ENCODE measurements at places on chromosomes 6 and 20.

- no peak for DNase-seq
Observed at GRCh38 chr6:140271759-140272377, 897.4 kb upstream of the CITED2 start.

DNA sequence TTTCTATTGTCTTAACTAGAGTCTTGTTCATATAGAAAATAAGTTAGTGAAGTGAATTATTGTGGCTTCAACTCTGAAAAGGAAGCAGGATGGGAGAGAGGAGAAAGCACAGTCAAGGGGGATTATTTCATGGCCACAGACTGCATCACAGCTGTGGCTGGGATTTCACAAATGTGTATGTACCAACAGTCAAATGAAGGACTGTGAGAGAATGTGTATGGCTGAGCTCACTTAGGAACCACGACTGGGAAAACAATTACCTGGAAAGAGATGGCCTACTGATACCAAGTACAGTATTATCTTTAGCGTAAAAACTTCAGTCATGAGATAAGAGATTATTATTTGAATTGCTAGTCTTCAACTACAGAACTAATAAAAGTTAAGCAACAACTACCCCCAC is 54.9 kb downstream of the SESN1 start:
- DNase-seq = peak; percentile 39

- DNase-seq = peak; percentile 70
Observed at GRCh38 chr20:3209257-3209945, at the start of gene ITPA. TSS of gene ITPA (plus strand) at chr20:3209498. CDS start at chr20:3209552, 54 bp downstream.

DNA sequence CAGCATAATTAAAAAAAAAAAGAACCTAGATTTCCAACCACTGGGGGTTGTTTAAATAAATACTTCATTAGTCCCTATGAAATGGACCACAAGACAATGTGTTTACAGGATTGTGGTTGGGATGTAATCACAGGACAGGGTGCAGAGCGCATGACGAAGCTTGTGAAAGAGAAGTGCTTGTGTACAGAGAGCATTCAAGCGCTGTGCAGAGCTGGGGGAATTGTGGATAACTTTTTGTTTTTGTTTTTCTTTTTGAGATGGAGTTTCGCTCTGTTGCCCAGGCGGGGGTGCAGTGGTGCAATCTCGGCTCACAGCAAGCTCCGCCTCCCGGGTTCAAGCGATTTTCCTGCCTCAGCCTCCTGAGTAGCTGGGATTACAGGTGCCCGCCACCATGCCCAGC is 22.3 kb downstream of the LAMA5 start:
- no peak for DNase-seq

GRCh38 chr20:61049684-61050083 is 202.4 kb upstream of the CDH4 start:
- no peak for DNase-seq

DNA sequence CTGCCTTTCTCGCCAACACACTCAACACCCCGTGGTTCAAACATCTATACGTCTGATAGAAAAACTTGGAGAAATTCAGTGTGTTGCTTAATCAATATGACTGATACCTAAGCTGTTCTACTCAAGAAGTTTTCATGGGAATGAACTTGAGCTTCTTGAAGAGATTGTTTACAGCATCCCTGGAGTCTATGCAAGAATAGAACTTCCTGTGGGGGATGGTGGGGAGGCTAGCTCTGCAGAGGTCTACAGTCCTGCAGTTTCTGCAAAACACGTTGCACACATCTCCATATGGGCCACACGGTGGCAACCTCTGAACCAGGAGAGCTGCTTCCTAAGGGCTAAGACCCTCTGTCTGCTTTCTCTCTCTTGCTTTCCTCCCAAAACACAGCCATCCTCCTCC is 32.7 kb upstream of the FANCE start:
- peak; percentile 54 for DNase-seq

GRCh38 chr20:62272200-62272599 is 30.6 kb upstream of the ADRM1 start:
- no peak for DNase-seq

- DNase-seq = peak; percentile 62
Observed at GRCh38 chr20:10553326-10553984, 118.3 kb downstream of the SLX4IP start.

DNA sequence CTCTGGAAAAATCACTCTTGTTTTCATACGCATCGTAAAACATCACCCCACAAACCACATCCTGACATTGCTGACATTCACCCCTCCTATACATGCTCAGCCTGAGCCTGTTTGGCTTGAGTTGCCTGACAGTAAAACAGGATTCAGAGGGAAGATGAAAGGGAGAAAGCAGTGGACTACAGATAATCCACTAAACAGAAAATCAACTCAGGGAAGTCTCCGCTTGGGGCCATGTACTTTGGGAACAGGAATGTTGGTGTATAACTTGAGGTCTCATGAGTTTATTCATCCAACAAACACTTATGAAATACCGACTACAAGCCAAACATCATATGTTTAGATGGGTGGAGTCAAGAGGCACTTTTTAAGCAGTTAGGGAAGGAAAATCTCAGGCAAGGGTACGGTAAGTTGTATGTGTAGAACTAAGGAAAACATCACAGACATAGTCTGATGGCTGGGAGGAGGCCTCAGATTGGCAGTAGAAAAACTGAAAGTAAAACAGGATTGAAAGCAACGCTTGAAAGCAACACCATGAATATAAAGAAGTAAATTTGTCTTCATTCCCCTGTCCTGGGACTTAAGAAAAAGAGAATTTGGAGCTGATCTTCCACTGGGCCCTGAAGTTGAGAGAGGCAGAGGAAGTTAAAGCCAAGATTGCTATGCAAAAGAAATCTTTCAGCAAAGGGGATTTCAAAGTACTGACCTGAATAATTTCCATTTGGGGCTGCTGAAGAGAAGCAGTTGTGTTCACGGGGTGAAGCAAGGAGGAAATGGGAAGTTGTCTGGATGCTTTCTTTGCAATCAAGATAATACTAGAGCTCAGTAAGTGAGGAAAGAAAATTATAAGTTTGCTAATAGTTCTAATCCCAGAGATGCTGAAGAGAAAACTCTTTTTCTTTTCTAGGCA is 28.8 kb downstream of the PDE7B start:
- DNase-seq = peak; percentile 20

- DNase-seq = no peak
Observed at GRCh38 chr6:139676718-139677117, 302.3 kb upstream of the CITED2 start.

DNA sequence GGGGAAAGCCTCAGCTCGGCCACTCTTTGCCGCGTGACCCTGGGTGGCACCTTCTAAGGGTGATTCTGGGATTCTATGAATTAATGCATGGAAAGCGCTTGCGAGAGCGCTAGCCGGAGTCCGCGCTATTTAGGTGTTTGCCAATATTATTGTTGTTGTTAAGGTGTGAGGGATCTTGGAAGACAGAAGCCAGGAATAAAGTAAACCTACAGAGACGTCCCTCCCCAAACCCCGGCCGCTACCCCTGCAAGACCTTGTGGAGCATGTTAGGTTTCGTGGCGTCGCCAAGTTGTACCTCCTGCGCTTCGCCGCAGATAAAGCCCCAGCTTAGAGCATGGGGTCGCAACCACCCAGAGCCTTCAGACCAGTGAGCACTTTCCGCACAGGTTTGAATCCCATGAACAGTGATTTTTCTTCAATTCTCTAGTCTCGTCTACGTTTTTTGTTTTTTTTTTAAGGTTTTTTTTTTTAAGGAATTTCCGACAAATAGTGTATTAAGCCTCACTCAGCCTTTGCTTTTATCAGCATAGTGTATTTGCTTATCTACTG is 16.9 kb upstream of the ZSCAN9 start:
- peak; percentile 37 for DNase-seq

DNA sequence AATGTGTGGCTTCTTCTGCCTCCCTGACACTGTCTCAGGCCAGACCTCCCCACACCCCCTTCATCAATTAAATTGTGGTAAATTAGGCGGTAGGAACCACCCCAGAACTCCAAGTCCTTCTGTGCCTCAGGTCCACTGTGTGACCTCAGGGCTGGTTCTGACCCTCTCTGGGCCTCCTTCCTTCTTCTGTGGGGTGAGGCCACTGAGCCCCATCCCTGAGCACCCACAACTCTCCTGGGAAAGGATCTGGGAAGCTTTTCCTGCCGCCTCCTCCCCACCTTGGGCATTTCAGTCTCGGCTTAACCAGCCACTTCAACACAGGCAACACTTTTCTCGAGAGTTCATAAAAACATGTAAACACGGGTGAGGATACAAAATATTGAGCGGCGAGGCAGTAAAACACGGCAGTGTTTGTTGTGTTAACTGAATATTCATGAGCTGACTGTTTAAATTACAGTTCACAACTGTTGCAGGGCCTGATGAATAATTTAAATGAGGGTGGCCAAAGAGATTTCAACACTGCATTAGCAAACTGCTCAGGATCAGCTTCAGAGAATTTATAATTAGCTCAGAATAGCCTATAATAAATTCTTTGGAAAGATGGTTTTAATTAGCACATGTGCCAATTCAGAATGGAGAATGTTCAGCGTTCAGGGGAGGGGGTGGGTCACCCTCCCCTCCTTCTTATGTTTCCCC is 112.1 kb downstream of the TOX2 start:
- DNase-seq = no peak

GRCh38 chr6:106785298-106785697 is 155.9 kb downstream of the QRSL1 start:
- no peak for DNase-seq

GRCh38 chr6:79673947-79674346 is 42.8 kb downstream of the SH3BGRL2 start:
- no peak for DNase-seq

GRCh38 chr6:1792989-1793388 is 183.3 kb downstream of the FOXC1 start:
- peak; percentile 28 for DNase-seq

DNA sequence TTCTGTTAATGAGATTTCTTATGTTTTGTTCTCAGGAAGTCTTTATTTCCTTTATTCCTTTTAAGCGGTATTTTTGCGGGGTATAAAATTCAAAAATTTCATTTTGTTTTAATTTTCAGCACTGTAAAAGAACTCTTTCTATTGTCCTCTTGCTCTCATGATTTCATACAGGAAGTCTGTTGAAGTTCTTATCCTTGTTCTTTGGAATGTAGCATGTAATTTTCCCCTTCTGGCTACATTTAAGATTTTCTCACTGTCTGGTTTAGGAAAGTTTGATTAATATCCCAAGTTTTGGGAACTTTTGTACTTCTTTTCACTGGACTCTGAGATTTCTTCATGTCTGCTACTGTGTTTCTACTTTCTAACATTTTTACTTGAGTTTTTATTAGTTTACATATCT is 581.4 kb upstream of the GJE1 start:
- no peak for DNase-seq

DNA sequence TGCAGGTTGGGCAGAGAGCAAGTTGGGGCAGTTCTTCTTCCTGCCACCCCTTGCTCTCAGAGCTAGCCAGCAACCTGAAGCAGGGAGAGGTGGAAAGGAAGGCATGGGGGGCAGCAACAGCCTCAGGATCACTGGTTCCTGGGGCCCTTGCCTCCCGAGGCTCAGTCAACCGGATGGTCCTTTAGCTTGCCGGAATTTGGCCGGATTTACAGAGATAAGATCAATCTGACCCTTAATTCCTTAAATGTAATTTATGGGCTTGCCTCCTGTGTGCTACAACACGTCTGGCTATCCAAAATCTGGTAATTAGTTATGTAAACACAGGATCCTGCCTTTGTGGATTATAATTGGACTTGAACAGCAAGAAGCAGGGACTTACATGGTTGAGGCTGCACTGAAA is 19.5 kb upstream of the TCP11 start:
- DNase-seq = no peak

DNA sequence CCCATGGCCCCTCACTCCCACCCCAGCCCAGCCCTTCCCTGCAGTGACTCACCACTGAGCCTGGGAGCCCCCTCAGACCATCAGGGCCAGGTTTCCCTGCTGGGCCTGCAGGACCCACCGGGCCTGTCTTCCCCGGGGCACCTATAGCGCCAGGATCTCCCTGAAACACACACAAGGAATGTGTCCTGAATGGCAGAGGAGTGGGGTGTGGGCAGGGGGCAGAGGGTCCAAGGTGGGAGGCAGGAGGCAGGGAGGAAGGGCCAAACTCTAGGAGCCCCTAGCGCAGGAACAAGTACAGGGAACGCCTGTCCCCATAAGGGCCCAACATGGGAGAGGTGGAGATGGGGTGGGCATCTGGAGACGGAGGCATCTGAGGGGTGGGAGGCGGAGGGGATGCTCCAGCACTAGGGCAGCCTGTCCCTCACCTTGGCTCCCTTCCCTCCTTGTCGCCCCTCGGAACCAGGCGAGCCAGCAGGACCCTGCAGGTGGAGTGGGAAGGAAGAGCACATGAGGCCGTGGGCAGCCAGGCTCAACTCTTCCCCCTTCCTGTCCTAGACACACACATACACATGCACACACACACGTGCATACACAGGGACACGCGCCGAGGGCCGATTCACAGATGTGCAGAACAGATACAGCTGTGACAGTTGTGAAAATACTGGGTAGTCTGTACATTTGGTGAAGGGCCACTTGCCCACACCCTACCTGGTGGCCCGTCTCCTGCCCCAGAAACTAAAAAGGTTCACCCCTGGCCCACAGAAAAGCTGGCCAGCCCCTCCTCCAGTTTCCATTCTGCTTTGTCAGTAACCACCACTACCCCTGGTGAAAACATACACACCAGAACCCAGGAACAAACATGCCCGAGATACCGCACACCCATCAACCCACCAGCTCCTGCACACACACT is 24.6 kb downstream of the COL11A2 start:
- DNase-seq = no peak

DNA sequence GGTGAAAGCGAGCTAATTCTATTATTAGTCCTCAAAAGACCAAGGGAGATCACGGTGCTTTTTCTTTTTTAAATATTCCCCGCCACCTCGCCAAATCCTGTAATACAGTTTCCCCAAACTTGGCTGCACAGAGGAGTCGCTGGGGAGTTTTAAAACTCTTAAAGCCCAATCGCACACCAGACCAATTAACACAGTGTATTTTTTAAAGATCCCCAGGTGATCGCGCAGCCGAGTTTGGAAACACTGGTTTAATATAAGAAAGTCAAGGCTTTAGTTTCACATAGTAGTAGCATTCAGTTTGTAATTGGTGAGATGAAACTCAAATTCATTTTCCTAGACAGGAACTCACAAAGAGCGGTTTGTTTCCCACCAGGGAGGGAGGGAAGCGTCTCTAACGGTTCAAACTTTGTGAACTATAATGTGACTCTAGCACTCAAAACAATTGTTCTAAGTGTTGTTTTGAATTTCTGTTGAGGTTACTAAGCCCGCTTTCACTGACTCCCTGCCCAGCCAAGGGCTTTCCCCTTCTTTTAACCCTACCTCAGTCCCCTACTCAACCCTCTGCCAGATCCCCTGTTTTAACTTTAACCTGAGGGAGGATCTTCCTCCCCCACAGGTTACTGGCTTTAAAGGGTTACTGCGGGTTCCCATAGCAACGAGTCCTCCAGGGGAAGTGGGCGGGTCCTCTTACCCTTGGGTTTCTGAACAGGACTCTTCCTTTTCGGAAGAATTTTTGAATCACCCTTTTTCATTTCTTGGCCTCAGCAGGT is 25.7 kb upstream of the BTBD3 start:
- DNase-seq = peak; percentile 41

DNA sequence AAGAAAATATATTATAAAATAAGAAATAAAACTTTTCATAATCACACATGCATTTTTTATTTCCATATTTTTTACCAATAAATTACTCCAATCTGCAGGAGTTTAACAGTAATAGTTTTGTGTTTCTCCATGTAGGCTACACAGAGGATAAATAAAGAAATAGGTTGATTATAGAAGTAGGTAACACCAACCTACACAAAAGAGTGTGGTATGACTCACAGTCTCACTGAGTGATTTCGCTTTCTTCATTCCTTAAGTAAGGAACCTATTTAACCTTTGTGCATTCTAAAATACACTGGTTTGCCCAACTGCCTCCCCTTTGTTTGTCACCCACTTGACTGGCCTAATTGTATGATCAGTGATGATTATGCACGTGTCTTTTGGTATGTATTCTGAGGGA is 244.2 kb upstream of the RIMS1 start:
- DNase-seq = no peak

GRCh38 chr6:28543651-28544610 is 18.2 kb downstream of the GPX5 start:
- no peak for DNase-seq

Data from large intestine (tissue), 12 donors.